ENCODE measurements at places on chromosomes 5 and 9. TPM values are rescaled to one million over a fixed set of nuclear protein-coding genes. Genes with fewer than 3 reads are reported as not detected.

GRCh38 chr5:851553-851952, 767 bp upstream of the ZDHHC11 start:
- no peak for DNase-seq

DNA sequence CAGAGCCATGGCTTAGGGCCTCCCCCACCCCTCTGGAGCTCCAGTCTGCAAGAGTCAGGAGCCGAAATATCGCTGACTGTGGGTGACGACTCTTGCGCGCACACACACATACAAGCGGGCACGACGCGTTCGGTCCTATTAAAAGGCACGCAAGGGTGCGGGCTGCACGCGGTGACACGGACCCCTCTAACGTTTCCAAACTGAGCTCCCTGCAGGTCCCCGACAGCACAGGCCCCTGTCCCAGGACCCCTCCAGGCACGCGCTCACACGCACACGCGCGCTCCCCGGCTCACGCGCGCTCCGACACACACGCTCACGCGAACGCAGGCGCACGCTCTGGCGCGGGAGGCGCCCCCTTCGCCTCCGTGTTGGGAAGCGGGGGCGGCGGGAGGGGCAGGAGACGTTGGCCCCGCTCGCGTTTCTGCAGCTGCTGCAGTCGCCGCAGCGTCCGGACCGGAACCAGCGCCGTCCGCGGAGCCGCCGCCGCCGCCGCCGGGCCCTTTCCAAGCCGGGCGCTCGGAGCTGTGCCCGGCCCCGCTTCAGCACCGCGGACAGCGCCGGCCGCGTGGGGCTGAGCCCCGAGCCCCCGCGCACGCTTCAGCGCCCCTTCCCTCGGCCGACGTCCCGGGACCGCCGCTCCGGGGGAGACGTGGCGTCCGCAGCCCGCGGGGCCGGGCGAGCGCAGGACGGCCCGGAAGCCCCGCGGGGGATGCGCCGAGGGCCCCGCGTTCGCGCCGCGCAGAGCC, at the start of gene GRIN1:
TSS of gene GRIN1 (plus strand) at position 433 of the 746 bp plus-strand sequence. CDS start 333 bp downstream, outside the sequence.
- DNase-seq = no peak

PLPPR1 gene
- total RNA-seq = not detected

DNA sequence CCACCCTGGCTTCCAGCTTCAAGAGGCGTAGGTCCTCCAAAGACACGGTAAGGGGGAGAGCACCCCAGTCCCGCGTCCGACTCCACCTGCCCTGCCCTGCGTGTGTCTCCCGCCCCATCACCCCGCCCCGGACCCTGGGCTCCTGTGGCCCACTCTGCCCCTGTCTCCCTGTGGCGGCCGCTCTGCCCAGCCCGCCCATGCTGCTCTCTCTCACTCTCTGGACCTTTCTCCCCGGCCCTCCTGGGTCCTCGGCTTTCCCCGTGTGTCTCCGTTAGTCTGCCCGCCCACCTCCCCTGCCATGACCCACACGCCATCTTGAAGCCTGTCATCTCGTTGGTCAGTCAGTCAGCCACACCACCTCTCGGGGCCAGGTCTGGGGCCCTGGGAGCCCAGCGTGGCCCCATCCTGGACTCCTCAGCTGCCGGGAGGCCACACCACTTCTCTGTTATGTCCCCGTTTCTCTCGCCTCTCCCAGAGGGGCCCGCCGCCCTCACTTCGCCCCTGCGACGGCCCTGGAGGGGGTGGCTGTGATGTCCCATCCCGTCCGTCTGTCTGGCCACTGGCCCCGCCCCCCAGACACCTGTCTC, 4.5 kb downstream of the LRRC26 start:
- DNase-seq = no peak
